ENCODE measurements at places on chromosomes 3 and 15.

DNA sequence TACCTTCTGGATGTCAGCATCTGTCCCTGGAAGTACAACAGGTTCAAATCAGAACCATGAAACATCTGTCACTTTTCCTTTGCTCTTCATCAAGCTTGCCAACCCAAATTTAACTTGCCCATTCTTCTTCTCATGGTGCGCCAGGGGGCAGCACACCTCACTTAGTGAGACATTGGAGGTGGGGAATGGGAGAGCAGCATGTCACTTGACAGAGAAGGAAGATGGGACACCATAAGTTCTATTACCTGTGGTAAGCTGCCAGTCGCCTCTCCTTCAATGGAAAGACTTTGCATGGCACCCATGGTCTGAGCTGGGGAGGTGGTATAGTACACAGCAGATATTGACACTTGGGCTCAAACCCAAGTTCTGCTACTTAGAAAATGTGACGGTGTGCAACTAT, 2.9 kb downstream of the SCN5A start:
- no peak for DNase-seq

- DNase-seq = peak; percentile 22
Measured at GRCh38 chr3:31980530-31981205, 394 bp downstream of the OSBPL10 start.

GRCh38 chr15:89334510-89335297, at the start of gene POLG:
POLG (minus strand) TSS chr15:89334824; CDS start chr15:89333754, 1,070 bp downstream.
- DNase-seq = peak; percentile 99

DNA sequence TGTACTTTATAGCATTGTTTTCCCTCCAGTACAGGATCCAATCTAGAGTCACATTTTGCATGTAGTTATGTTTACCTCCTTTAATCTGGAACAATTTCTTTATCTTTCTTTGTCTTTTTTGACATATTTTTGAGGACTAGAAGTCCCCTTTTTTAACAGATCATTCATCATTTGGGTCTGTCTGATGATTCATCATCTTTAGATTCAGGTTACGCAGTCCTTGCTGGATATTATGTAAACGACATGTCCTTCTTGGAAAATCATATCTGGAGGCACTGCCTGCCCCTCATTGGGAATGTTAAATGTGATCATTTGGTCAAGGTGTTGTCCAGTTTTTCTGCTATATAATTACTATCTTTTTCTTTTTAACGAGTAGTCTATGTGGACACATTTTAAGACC, 18.3 kb downstream of the TGM4 start:
- DNase-seq = no peak

DNA sequence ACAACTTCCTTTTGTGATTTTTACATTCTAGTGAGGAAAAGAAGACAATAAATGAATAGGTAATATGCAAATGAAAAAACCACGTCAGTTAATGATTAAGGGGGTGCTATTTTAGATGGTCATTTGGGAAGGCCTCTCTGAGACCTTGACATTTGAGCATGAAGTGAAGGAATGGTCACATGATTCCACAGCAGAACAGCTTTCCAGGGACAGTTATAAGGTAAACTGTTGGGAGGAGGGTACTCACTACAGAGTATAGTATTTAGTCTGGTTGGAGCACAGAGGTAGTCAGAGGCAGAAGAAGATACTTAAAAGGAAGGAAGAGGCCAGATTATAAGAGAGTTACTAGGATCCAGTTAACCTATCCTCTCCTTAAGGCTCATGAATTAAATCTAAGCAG, 246.5 kb downstream of the STAG1 start:
- no peak for DNase-seq

DNA sequence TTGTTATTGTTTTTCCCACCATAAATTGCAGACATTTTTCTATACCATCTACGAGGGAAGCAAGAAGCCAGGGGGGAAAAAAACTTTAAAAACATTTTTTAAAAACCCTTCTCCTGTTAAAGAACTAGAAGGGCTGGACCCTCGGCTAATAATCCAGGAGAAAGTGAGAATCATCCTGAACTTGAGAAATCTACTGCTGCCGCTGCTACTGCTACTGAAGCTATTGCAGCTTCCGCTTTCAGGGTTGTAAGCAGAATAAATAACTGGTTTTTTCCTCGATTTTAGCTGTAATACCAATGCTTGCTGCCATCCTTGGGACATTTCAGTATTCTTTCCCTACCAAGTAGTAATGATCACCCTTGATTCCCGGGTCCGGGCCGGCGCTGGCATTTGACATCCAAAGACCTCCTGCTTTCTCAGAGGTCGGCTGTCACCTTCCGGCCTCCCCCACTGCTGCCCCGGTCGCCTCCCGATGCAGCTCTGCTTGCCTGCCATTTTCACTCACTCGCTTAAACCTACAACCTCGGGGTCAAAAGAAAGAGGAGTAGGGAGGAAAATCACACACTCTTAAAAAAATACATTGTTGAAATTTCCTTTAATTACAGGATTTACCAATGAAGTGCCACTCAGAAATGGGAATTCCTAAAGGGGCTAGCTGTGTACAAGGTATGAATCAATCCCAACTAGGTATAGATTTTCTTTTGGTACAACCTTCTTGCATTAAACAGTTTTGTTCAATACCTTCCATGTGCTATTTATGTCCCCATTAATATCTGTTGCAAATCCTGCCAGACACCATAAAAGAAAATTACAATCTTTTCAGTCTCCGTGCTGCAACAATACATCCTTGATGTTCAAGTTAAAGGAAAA, 674 bp upstream of the MECOM start:
- no peak for DNase-seq

DNA sequence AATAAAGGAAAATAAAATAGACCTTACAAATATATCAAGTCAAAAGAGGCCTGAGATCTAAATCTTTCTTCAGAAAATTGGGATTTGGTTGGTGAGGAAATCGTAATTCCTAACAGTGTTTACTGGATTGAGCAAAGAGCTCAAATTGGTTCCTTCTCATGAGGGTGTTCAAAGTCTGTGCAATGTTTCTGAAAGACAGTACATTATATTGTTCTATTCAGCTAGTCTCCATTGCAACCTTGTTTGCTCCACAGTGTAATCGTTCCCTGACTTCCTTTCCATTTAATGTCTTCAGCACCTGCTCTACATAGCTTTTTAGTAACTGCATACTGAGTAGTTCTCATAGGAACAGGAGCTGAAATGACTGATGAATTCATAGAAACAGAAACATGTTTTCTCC, 326.8 kb downstream of the SUCLG2 start:
- DNase-seq = no peak

- peak; percentile 2 for DNase-seq
Measured at GRCh38 chr3:51538115-51538458, 432 bp upstream of the RAD54L2 start.

DNA sequence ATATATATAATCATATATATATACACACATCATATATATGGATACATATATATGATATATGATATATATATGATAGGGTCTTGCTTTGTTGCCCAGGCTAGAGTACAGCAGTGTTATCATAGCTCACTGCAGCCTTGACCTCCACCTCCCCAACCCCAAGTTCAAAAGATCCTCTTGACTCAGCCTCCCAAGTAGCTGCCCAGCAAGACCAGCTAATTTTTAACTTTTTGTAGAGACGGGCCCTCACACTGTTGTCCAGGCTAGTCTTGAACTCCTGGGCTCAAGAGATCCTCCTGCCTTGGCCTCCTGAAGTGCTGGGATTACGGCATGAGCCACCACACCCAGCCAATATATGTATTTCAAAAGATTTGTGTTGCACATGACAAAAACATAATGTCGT, 83.0 kb downstream of the TBL1XR1 start:
- DNase-seq = no peak

DNA sequence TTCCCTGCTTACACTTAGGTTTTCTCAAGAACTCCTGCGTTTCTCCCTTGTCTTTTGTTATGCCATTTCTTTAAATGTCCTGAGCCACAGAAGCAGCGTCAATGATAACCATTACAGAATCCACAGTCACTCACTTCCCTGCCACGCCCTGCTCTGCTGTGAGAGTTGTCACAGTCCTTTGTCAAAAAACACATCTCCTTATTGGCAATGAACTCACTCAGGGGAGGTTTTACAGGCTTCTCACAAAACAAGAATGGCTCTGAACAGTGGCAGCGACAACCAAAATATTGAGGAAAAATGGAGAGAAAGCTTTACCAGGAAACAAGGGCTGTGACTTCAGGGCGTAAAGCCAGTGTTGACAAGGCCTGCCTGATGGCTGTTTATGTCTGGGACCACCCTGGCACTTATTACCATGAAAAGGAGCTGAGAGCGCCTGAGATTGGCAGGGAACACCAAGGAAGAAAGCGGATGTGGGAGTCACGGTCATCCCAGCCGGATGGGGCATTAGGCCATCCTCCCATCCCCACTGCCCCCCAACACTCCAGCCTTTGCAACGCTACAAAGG, 111.5 kb downstream of the ADAMTS9 start:
- no peak for DNase-seq

DNA sequence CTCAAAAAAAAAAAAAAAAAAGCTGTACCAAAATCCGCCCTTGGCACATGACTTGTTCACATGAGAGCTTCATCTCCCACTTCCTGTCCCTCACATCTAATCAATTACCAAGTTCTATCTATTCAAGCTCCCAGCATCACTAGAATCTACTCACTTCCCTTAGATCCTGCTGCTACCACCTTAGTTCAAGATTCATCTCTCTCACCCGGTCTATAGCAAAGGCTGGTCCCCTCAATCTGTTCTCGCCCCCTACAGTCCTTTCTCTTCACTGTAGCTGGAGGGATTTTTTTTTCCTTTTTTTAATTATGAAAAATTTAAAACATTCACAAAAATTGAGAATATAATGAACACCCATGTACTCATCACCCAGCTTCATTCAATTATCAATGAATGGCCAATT, 16.7 kb upstream of the GPR160 start:
- DNase-seq = no peak

GRCh38 chr3:69927571-69927970, 72.0 kb upstream of the SAMMSON start:
- DNase-seq = no peak

DNA sequence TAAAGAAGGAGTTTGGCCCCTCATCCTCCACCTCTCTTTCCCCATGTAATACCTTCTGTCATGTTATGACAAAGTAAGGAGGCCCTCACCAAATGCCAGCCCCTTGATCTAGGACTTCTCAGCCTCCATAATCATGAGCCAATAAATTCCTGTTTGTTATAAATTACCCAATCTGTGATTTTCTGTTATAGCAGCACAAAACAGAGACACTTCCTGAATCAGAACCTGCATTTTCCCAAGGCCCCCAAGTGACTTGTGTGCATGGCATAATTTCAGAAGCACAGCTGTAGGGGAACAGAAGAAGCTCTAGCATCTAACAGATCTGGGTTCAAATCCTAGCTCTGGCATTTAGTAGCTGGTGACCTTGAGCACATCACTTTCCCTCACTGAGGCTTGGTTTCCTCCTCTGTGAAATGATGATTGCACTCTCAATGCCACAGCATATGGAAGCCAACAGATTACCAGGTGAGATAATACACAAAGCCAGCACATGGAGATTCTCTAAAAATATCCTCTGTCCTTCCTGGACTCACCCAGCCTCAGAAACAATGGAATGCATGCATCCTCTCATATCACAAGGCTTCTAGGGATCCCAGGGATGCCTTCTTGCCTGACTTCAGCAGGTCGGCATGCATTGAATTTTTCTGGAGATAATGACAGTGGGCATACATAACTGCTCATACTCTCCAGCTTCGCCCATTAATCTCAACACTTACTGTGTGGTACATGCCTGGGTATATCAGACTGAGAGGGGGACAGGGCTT, 26.3 kb downstream of the TLNRD1 start:
- DNase-seq = no peak

- peak; percentile 7 for DNase-seq
Measured at GRCh38 chr3:33144433-33144832, 30.6 kb downstream of the CRTAP start.

DNA sequence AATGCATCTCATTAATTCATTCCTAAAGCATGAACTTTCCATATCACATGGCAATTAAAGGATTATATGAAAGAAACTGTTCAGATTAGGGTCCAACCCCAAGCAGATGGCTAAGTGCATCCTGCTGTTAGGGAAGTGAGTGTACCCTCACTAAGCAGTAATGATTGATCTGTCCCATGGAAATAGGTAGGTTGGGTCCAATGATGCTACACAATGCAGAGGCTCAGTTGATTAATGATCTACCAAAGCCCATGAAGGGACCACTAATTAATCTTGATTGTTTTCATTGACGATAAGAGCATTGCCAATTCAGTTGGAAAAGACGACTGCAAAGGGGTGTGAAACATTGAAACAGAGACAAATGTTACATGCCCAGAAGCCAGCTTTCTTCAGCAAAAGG, 194.5 kb upstream of the LRTM1 start:
- DNase-seq = no peak

- DNase-seq = no peak
Measured at GRCh38 chr3:166199491-166199890, 362.3 kb upstream of the BCHE start.

- peak; percentile 42 for DNase-seq
Measured at GRCh38 chr3:179037351-179037750, 34.3 kb downstream of the ZMAT3 start.

GRCh38 chr3:172244011-172244410, 204.2 kb downstream of the GHSR start:
- DNase-seq = no peak

DNA sequence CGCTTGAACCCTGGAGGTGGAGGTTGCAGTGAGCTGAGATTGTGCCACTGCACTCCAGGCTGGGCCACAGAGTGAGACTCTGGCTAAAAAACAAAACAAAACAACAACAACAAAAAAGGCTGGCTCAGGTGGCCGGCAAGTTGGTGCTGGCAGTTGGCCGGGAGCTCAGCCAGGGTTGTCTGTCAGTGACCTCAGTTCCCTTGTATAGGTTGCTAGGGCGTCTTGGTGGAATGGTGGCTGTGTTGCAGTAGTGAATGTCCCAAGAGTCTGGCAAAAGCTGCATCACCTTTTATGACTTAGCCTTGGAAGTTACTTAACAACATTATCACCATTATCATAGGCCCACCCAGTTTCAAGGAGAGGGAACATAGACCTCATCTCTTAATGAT, 40.6 kb downstream of the ASB7 start:
- DNase-seq = no peak

DNA sequence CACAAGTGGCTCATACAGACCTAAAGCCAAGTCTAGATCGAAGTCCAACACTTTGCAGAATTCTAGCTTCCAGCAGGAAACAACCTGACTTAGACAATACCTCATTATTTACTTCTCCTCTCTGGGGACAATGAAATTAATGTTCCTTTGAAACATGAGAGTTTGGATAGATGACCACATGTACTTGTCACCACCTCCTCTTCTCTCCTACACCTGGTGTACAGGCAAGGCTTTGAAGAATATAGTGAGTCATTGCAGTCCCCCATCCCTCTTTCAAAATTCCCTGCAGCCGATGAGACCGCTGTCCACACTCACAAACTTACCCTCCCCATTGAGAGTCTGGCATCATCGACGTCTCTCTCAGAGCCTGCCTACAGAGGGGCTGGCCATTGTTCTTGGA, 189.0 kb upstream of the HES1 start:
- no peak for DNase-seq

DNA sequence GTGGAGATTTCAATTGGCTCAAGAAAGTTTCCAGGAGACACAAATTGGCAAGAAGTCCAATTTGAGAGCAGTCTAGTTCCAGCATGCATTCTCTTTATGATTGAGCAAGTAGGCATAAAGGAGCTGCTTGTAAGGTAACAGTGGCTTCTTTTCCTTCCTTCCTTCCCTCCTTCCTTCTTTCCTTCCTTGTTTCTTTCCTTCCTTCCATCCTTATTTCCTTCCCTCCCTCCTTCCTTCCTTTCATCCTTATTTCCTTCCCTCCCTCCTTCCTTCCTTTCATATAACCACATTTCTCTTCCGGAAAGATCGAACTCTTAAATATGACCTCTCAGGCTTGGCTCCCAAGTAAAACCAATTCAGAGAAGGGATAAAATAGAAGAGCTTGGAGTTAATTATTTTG, 29.4 kb upstream of the ATP11B start:
- no peak for DNase-seq

Measured in activated T-cell treated with anti-CD3 and anti-CD28 coated beads for 24 hours (primary cell).